NCI-H524 (cell line): ENCODE measurements at places on chromosomes 16 and 17.

DNA sequence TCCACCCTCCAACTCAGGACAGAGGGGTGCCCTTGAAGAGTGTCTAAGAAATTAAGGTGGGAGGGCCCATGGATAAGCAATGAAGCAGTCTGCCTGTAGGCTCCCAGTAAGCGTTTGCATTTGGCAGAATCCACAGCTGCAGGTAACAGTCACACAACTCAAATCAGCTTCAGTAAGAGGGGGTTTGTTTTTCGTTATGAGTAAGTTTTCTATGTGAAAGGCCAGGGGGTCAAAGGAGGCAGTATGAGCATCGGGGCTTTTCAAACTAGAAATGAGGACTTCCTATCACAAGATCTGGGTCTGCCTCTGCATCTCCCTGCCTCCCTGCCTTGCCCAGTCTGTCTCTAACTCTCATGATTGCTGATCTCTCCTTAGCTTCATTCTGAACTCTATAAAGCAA, 128.1 kb upstream of the CCL2 start:
- DNase-seq: no peak

GRCh38 chr16:69839240-69839688, 77.1 kb downstream of the WWP2 start:
- no peak for DNase-seq

GRCh38 chr17:81200695-81201580, 21.8 kb downstream of the CEP131 start:
- DNase-seq: peak; percentile 76

DNA sequence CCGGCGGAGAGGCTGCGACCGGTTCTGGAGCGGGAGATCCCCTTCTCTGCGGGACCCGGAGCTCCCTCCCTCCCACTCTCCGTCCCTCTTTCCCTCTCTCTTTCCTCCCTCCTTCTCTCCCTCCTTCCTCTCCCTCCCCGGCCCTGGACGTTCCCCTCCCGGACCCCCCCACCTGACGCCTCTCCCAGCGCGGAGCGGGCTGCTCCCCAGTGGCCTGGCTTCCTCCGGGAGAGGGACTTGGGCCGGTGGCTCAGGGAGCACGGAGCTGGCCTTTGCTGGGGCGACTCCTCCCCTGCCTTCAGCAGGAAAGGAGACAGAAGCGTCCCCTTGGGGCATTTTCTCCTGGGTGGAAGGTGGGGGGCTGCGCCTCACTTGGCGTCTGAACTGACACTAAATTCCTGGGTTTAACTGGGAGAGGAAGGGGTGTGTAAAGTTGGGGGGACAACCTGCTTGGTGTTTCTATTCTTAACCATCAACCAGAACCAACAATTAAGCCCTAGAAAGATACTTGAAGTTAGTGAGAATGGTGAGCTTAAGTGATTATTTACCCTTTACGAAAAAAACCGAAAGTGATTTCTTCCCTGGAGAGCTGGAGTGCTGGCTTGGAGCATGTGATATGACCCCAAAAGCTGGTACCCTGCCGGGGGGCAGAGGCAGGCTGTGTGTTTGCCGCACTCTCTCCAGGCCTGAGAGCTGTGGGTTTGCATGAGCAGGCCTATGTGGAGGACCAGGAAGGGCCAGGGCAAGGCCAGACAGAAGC, 775 bp downstream of the SPIRE2 start:
- no peak for DNase-seq

DNA sequence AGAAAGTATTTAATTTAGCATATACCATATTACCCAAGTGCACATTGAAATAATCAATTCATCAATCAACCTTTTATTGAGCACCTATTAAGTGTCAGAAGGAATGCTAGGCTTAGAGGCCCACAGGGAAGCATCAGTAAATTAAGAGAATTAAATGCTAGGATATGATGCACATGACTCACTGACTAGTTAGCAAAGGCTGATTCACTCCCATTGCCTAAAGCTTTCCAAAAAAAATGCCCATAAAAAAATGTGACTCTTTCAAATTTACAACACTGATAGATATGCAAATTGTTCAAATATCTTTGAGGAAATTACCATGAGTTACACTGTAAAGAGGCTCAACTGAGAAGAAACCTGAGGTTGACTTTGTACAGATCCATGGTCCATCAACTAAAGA, 883.3 kb downstream of the CDH11 start:
- no peak for DNase-seq

GRCh38 chr16:89052191-89052889, 41.3 kb upstream of the ACSF3 start:
- no peak for DNase-seq

DNA sequence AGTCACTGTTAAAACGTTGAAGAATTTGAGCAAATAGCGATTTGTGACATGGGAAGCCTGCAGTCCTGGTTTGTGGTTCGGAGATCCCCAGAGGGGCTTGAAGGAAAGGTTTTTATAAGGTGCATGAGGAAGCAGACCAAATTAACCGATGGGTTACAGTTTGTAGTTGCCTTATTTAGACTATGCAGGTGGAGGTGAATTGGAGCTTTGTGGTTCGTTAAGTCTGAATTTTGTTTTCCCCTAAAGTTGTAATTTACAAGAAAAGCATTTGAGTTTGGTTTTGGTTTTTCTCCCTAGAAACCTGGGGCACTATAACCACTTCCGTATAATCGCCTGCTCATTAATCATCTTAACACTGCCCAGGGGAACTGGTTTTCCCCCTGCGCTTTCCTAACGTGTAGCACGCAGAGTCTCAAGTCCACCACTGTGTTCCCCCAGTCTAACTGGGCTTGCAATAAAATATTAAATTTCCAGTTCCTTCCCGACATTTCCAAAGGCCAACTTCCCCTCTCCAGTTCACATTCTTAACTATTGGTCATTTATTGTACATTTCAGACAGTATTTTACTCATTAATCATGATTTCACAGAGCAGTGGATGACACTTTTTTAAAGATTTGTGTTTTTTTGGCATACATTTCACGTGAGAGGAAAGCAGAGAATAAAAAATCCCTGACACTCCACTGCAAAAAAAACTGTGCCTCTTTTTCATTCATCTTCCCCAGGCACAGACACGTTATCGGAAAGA, 932 bp downstream of the ZNF267 start:
- DNase-seq: no peak

- DNase-seq: peak; percentile 86
Measured at GRCh38 chr17:40303009-40303657, 5.8 kb upstream of the RARA start.

- DNase-seq: no peak
Measured at GRCh38 chr17:29154516-29155226, 25.5 kb downstream of the MYO18A start.

DNA sequence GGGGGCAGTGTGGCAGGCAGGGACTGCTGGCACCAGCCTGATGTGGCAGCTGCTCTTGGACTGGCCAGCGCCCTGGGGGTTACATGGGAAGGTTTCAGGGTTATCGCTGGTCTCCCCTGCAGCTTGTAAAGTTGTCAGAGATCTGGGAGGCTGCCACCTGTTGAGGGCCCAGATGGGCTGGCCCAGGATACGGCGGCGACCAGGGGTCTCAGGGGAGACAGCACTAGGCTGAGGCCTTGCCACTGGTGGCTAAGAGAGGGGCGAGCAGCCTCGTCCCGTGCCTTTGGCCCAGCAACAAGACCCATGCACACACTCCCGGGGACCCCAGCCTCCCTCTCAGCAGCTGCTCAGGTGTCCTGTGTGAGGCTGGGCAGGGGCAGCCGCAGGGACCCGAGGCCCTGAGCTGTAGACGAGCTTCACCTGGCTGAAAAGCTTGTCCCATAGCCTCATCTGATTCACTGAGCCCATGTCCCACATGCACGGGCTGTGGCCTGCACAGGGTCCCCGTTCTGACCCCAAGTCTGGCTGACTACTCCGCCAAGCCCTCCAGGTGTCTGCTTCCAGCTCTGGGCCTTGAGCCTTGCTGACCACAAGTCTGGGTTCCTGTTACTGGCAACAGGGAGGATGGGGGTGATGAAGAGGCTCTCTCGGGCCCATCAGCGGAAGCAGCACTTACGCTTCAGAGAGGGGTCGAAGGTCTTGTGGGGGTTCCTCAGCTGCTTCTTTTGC, 6.2 kb downstream of the DUS1L start:
- DNase-seq: no peak

- no peak for DNase-seq
Measured at GRCh38 chr16:7910116-7910515, 577.5 kb downstream of the RBFOX1 start.

DNA sequence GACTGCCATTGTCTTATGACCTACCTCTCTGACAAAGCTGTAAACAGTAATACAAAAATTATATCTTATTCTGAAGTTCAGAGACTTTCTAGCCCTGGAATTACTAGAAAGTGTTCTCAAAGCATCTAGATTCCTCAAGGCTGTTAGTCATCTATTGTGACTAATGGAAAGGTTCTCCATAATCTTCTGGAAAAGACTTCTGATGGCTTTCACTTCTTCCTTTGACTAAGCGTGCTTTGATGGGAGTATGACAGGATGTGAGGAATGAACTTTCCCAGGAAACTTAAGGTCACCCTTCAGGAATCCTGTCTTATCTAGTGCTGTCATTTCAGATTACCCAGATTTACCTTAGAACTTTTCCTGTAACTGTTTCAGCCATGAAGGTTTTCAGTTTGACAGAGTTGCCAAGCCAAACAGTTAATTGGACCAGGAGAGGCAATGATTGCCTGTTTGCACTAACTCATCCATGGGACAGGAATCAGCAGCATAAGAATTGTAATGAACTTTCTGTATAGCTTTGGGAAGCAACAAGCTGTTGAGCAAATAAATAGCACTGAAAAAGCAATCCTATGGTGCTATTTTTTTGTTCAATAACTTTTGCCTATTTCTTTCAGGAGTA, 43.5 kb downstream of the AP2B1 start:
- no peak for DNase-seq

GRCh38 chr16:83692224-83692623, 115.6 kb upstream of the HSBP1 start:
- no peak for DNase-seq

GRCh38 chr17:74220946-74221818, 7.8 kb downstream of the TTYH2 start:
- DNase-seq: peak; percentile 22

GRCh38 chr16:62829084-62829483, 792.8 kb upstream of the CDH8 start:
- no peak for DNase-seq

GRCh38 chr17:68205808-68206720, 41.8 kb upstream of the AMZ2 start:
- DNase-seq: no peak

DNA sequence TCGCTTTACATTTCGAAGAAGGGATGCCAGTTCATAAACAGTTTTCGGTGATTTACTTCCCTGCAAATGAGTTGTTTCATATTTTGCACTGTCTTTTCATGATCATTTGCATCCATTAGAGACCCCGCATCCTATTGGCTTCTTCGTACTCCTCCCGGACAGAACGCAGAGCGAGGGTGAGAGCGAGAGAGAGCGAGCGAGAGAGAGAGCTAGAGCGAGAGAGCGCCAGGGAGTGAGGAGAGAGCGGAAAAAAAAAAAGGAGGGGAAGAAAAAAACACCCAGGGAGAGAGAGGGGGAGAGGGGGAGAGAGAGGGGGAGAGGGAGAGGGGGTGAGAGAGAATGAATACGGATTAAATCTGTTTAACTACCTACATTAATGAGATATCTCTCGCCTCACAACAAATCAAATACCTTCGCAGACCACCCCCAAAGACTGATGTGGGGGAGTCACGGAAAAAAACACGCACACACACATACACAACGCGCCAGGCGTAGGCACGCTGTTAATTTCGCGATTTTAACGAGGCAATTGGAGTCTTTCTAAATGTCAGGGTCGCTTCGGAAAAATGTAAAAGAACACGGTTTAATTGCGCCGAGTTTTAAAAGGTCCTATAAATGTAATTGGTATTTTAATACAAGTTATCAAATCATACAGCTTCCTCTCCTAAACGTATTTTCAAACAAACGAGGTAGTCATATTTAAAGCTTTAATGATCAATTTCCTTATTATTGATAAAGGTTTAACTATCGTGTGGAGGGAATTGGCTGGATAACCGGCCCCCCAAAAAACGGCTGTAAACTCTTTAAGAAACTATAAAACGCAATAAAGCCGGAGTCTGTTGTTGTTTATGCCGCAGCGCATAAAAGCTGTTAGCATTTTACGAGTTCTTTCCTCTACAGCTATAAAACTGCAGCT, at the start of gene HOXB8:
Gene HOXB8, minus strand, starts transcription at position 246 of the 916 bp plus-strand sequence. CDS start 588 bp downstream, outside the sequence.
- no peak for DNase-seq

- DNase-seq: no peak
Measured at GRCh38 chr16:51146256-51146924, 4.7 kb downstream of the SALL1 start.

GRCh38 chr17:81396278-81396721, 1.0 kb downstream of the BAHCC1 start:
- no peak for DNase-seq

- no peak for DNase-seq
Measured at GRCh38 chr16:13923703-13924298, 3.8 kb downstream of the ERCC4 start.

- no peak for DNase-seq
Measured at GRCh38 chr16:84414789-84415326, 46.5 kb downstream of the ATP2C2 start.

DNA sequence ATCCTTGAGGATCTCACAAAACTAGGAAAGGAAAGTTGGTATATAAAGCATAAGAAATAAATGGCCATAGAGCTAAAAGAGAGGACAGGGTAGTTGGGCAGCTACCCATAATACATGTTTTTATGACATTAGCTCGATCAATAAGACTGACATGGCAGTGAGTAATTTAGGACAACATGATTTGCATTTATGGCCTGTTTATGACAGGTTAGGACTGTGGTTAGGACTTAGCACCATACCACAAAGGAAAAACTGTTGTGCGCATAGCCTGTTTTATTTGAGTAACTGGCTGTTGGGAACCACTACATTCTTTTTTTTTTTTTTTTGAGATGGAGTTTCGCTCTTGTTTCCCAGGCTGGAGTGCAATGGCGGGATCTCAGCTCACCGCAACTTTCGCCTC, 18.0 kb upstream of the TRIM37 start:
- DNase-seq: no peak

DNA sequence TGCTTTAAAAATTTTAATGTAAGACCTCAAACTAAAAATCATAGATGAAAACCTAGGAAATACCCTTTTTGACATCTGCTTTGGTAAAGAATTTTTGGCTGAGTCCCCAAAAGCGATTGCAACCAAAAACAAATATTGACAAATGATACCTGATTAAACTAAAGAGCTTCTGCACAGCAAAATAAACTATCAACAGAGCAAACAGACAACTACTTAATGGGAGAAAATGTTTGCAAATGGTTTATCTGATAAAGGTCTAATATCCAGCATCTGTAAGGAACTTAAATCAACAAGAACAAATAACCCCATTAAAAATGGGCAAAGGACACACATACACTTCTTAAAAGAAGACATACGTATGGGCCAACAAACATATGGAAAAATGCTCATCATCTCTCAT, 242.5 kb downstream of the BCAS3 start:
- no peak for DNase-seq
